ENCODE measurements at places on chromosomes 4 and X. TPM values are rescaled to one million over a fixed set of nuclear protein-coding genes. Genes with fewer than 3 reads are reported as not detected.
A peak's percentile ranks its signal among the peaks of the same experiment; 100 is the strongest.

DNA sequence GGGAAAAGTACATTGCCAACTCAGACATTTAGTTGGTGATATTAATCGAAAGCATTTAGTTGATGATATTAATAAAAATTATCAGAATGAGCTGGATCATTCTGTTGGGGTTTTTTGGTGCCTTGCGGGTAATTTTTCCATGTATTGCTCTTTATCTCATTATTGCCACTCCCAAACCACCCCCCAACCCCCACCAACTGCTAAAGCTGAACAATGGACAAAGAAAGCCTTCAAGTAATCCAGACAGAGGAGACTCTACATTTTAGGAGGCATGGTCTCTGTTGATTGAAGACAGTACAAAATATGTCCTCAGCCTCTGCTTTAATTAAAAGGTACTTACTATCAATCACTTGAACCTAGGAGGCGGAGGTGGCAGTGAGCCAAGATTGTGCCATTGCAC, 22.5 kb downstream of the PDK3 start:
- H3K27me3 ChIP-seq = no peaks in the 10 kb centered on the region
- no peaks in the 10 kb centered on the region for H3K36me3 ChIP-seq
- H3K27ac ChIP-seq = no peak overlapping the region
- no peak for DNase-seq
- H3K4me3 ChIP-seq = no peak overlapping the region

DNA sequence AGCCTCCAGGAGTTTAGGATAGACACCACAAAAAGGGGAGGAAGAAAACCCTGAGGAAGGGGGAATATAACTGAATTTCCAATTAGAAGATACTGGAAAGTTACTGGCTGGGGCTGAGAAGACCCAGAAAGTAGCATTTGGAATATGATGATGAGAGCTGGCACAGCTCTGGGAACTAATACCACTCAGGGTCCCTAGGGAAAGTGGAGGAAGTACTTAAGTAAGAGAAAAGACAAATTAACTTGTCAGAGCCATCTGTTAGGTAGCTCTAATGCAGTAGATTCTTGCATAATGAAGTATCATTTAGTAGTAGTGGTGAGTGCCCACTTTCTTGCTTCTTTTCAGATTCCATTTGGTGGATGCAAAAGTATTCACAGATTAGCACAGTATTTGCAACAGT, 90.8 kb upstream of the TSPAN5 start:
- H3K27ac ChIP-seq = no peak overlapping the region
- no peaks in the 10 kb centered on the region for H3K27me3 ChIP-seq
- H3K36me3 ChIP-seq = no peaks in the 10 kb centered on the region
- H3K4me3 ChIP-seq = no peak overlapping the region
- no peaks in the 10 kb centered on the region for H3K4me1 ChIP-seq
- DNase-seq = no peak

DNA sequence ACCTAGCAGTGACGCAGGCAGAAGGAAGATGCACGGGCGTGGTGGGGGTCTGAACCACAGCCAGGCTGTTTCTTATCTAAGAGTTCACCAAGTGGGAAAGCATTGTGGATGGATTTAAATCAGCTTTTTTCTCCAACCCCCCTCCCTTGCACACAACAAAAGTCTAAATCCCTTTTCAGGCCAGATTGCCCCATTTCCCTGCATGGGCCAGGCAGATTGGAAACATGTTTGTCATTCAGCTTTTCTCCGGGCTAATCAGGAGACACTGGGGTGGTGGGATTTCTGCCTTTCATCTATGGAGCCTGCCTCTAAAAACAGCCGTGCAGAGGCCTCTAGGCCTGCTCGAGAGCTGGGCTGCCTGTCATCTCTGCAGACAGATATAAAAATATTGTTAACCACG, 166.3 kb upstream of the LEF1 start:
- no peaks in the 10 kb centered on the region for H3K36me3 ChIP-seq
- no peaks in the 10 kb centered on the region for H3K27me3 ChIP-seq

DNA sequence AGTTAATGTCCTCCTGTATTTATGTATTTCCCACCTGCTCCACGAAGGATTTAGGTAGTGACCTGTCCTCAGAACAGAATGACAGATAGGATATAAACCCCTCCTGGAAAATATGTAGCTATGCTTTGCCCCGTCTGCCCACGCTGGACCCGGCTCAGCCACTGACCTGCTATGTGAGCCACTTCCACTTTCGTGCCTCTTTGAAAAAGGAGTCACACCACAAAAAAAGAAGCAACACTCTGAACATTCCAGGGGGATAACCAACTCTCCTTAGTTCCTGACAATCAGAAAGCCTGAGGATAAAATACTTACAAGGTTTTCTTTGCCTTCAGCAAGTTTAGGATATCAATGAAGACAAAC, 11.1 kb downstream of the ACSL1 start:
- H3K4me1 ChIP-seq = peaks cover 58% of the 10 kb centered on the region
- no peaks in the 10 kb centered on the region for H3K27me3 ChIP-seq
- DNase-seq = no peak
- peaks cover 8% of the 10 kb centered on the region for H3K36me3 ChIP-seq

GRCh38 chr4:143514497-143514896, 995 bp downstream of the SMARCA5 start:
- peak overlapping the region; percentile 94 for H3K4me3 ChIP-seq
- no peak for DNase-seq
- no peaks in the 10 kb centered on the region for H3K4me1 ChIP-seq

DNA sequence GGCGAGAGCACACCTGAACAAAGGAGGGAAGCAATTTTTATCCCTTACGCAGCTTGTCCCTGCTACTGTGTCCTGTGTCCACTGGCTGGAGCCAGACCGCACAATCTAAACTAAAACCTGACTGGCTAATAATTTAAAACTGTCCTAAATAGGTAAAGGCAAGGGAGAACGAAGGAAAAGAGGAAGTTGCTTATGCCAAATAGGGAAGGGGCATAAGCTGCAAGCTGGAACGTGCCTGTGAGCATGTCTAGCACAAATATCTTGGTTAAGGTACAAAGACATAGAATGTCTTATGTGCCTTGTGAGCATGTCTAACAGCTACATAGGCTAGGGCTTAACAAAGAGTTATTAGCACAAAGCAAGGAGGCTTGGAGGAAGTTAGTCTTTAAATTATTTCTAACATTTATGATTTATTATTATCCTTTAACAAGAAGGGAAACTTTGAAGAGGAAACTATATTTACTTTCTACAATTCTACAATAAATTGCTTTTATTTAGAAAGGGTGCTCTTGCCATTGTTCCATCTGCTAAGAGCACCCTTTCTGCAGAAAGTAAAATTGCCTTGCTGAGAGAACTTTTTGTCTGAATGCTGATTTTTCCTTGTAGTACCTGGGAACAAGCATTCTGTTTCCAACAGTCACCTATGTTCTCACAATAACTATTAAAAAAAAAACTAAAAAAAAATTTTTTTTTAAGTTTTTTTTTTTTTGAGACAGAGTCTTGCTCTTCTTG, 80.6 kb upstream of the CBR4 start:
- DNase-seq = no peak
- no peak overlapping the region for H3K4me3 ChIP-seq
- H3K4me1 ChIP-seq = peaks cover 10% of the 10 kb centered on the region
- no peak overlapping the region for H3K27ac ChIP-seq
- H3K36me3 ChIP-seq = no peaks in the 10 kb centered on the region
- H3K27me3 ChIP-seq = no peaks in the 10 kb centered on the region

GRCh38 chr4:159483110-159483781, 380.4 kb downstream of the RAPGEF2 start:
- no peak overlapping the region for H3K27ac ChIP-seq
- H3K4me1 ChIP-seq = no peaks in the 10 kb centered on the region

- DNase-seq = no peak
- H3K36me3 ChIP-seq = no peaks in the 10 kb centered on the region
- H3K4me3 ChIP-seq = no peak overlapping the region
- H3K4me1 ChIP-seq = no peaks in the 10 kb centered on the region
Observed at GRCh38 chrX:68083510-68083909, 349.8 kb downstream of the OPHN1 start.

DNA sequence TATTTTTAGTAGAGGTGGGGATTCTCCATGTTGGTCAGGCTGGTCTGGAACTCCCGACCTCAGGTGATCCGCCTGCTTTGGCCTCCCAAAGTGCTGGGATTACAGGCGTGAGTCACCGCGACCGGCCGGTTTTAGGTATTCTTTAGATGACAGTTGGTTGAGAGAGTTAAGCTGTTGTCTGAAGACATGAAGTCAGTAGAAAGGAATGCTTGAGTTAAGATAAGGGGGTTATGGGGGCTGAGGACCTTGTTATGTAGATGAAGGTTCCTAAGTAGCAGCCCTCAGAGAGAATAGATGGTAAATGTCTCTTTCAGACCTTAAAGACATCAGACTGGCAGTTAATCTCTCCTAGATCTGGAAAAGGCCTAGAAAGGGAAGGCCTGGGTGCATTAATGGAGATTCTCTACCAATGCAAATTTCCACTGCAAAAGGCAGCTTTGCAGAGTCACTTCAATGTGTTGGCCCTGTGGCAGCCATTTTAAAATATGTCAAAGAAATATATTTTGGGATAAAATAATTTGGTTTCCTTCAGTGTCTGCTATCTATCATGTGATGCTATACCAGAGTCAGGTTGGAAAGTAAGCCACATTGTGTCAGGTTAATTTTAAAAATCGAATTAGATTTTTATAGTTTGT, 6.4 kb upstream of the ZNF674 start:
- H3K27ac ChIP-seq = no peak overlapping the region
- no peak overlapping the region for H3K4me3 ChIP-seq
- H3K36me3 ChIP-seq = no peaks in the 10 kb centered on the region
- H3K27me3 ChIP-seq = no peaks in the 10 kb centered on the region
- no peak for DNase-seq
- peaks cover 4% of the 10 kb centered on the region for H3K4me1 ChIP-seq

DNA sequence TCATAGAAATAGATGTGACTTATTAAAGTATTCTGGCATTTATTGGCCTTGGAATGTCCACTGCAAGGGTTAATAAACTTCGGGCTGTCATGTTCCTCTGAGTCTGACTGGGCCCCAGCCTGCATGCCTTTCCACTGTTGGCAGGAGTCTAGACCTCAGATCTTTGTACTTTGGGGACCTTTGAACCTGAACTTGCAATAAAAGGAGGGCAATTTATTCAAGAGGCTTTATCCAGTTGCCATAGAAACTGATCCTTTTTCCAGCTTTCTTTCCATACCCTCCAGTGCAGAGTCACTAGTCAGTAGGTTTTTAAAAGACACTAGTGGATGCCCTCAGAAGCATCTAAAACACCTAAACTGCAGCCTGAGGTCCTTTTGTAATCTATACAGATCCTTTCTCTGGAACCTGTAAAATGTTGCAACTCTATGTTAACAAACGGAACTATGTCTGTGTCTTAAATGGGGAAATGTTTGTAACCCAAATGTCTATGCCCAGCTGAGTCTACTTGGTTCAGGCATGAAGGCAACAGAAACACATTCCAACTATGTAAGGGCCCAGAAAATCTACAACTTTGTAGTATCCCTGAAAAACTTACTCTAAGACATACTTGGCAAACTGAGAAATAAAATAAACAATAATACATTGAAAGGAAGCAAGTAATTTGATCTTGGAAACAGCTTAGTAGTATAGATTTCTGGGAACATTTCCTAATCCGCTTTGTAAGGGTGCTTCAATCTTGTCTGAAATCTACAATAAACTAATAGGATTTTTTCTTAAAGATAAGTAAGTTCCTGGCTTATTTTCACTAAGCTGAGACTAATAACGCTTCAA, 41.5 kb downstream of the SOWAHB start:
- no peak overlapping the region for H3K27ac ChIP-seq
- no peak for DNase-seq
- no peaks in the 10 kb centered on the region for H3K27me3 ChIP-seq

DNA sequence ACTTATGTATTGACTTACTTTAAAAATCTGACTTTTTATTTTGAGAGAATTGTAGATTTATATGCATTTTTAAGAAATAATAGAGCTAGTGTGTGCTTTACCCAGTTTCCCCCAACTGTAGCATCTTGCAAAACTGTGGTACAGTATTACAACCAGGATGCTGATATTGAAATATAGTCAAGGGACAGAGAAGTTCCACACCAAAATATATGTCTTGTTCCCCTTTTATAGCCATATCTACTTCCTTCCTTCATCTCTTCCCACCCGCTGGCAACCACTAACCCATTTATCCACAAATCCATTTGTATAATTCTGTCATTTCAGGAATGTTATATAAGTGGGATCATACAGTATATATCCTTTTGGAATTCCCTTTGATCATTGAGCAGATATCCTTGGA, 16.8 kb downstream of the KDM6A start:
- no peaks in the 10 kb centered on the region for H3K4me1 ChIP-seq
- no peaks in the 10 kb centered on the region for H3K27me3 ChIP-seq
- no peak overlapping the region for H3K27ac ChIP-seq
- H3K4me3 ChIP-seq = no peak overlapping the region
- no peaks in the 10 kb centered on the region for H3K36me3 ChIP-seq

GRCh38 chr4:16031546-16032395, 52.1 kb downstream of the PROM1 start:
- no peak overlapping the region for H3K4me3 ChIP-seq
- H3K27me3 ChIP-seq = no peaks in the 10 kb centered on the region
- no peaks in the 10 kb centered on the region for H3K4me1 ChIP-seq
- no peak for DNase-seq

GRCh38 chr4:187175197-187175596, 451.5 kb upstream of the FAT1 start:
- H3K4me3 ChIP-seq = no peak overlapping the region
- H3K36me3 ChIP-seq = no peaks in the 10 kb centered on the region
- no peak for DNase-seq
- H3K27ac ChIP-seq = no peak overlapping the region
- H3K27me3 ChIP-seq = no peaks in the 10 kb centered on the region

DNA sequence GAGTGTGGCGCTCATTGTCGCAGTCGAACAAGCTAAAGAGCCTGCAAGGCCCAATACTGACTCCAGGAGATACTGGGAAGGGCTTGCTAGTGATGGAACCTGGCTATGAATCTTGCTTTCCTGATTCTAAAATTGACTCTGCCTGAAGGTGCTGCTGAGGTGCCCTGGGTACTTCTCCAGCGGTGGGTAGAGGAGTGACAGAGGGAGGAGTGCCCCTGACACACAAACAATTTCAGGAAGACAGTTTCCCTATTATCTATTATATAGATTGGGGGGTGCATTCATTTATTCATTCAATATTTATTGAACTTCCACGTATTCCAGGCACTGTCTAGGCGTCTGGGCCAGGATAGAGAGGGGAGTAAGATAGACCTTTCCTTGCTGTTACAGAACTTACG, 339.2 kb upstream of the GATB start:
- no peak overlapping the region for H3K27ac ChIP-seq
- no peaks in the 10 kb centered on the region for H3K36me3 ChIP-seq
- no peaks in the 10 kb centered on the region for H3K27me3 ChIP-seq

GRCh38 chr4:56840559-56840958, 19.1 kb upstream of the SPINK2 start:
- no peak for DNase-seq
- H3K27me3 ChIP-seq = no peaks in the 10 kb centered on the region
- no peak overlapping the region for H3K27ac ChIP-seq

- H3K27ac ChIP-seq = no peak overlapping the region
- H3K36me3 ChIP-seq = no peaks in the 10 kb centered on the region
- H3K4me1 ChIP-seq = no peaks in the 10 kb centered on the region
- H3K27me3 ChIP-seq = no peaks in the 10 kb centered on the region
- H3K4me3 ChIP-seq = no peak overlapping the region
- DNase-seq = no peak
Observed at GRCh38 chr4:129371065-129371464, 275.1 kb downstream of the C4orf33 start.

Gene PLAC1
- not detected for total RNA-seq

Gene CSAG2
- total RNA-seq = not detected

Gene DDIT4L
- 0.08 TPM for total RNA-seq

Gene FIP1L1
- 59.8 TPM for total RNA-seq

Gene RBM47
- total RNA-seq = 43.0 TPM

Gene TLR8
- not detected for total RNA-seq

Gene UGT2A2
- not detected for total RNA-seq

Data from GM12878 (cell line).